Uterus (tissue), 4 donors: ENCODE measurements at places on chromosomes 11 and 22. TPM values are rescaled to one million over a fixed set of nuclear protein-coding genes. Genes with fewer than 3 reads are reported as not detected.

Gene TPST2
- 39.4 TPM for total RNA-seq

Gene E2F8
- 2.4 TPM for total RNA-seq

Gene PLAAT4
- total RNA-seq: 27.2 TPM

Gene RNF169
- 16.7 TPM for total RNA-seq

DNA sequence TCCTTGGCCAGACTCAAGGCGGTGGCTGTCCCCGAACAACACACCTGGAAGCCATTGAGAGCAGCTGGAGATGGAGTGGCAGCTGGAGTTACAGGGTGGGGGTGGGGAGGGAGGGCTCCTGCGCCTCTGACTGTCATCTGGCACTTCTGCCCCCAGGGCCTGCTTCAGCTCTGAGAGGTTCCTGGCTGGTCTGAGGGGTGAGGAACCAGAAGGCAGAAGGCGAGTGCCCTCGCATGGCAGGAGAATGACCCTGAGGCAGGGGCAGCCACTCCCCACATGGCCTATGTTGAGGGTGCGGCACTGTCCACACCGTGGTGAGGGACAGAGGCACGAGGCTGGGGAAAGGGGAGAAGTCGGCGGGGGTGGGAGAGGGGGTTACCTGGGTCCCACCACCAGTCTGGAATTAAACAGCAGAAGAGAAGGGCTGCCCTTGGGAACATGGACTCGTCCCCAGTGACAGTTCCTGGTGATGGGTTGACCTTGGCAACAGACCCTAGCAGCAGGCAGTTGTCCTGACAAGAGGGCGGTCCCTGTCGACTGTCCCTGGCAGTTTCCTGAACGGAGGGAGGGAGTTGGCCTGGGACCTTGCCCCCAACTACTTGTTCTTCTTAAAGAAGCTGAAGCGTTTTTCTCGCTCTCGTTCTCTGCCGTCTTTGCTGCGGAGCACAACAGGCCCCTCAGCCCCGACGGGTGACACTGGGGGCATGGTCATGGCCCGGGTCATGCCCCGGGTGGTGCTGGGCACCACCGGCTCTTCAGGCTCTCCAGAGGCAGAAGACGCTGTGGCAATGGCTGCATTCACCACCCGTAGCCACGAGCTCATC is 7.8 kb upstream of the RBM4B start:
- no peak for DNase-seq

DNA sequence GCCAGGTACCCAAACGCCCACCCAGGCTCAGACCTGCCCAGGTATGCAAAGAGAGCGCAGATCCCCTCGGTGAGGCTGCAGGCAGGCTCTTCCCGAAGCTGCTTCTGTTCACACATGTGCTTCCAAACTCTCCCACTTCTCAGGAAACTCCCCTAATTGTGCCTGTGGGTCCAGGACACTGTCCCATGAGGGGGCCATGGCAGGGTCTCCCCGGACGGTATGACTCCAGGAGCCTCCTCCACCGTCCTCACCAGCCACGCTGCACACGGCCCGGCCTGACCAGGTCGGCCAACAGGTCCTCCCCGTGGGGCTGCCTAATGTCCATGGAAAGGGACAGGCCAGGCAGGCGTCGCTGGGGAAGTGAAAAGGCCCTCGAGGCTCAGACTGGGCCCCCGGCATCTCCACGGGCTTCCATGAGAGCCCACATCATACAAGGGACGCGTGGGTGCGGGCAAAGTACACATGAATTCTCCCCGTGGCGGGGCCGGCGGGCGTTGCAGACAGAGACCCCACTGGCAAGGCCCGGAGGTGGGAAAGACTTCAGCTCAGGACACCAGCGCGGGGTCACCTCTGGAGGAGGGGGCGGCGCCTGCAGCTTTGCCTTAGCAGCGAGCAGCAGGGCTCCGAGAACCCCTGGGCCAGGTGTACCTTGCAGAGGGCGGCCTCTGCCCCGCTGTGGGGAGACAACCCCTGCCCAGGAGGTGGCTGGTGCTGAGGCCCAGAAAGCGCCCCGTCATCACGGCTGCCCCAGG is 526.1 kb downstream of the BRD1 start:
- no peak for DNase-seq

Gene PRR14L
- total RNA-seq: 15.1 TPM

Gene OR8U1
- total RNA-seq: not detected

GRCh38 chr11:17915500-17916143 is 97.2 kb downstream of the SERGEF start:
- no peak for DNase-seq

Gene IRAG1
- 240 TPM for total RNA-seq

Gene ACTN3
- total RNA-seq: 0.46 TPM
